ENCODE measurements at places on chromosomes 1 and 21.

GRCh38 chr21:45135868-45136267 is 61.5 kb downstream of the ADARB1 start:
- DNase-seq: no peak

DNA sequence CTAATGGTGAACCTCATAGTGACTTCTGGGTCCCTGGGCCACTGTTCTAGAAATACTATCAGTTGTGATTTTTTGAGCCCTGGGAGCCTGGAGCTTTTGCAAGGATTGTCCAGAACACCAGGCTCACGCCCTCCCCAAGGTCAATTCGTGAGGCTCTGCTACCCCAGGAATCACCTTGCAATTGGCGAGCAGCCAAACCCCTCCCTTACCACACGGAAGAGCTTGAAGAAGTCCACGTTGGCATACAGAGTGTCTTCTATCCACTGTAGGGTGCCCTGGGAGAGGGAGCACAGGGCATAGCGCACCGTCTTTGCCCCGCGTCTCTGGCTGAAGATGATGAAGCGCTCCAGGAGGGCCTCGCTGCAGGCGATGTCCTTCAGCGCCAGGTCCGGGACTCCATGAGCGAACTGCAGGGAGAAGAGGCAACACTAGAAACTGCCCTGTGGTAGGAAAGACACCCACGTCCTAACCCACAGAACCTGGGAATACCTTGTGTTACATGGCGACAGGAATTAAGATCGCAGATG is 22.3 kb downstream of the ABCA4 start:
- DNase-seq: no peak

DNA sequence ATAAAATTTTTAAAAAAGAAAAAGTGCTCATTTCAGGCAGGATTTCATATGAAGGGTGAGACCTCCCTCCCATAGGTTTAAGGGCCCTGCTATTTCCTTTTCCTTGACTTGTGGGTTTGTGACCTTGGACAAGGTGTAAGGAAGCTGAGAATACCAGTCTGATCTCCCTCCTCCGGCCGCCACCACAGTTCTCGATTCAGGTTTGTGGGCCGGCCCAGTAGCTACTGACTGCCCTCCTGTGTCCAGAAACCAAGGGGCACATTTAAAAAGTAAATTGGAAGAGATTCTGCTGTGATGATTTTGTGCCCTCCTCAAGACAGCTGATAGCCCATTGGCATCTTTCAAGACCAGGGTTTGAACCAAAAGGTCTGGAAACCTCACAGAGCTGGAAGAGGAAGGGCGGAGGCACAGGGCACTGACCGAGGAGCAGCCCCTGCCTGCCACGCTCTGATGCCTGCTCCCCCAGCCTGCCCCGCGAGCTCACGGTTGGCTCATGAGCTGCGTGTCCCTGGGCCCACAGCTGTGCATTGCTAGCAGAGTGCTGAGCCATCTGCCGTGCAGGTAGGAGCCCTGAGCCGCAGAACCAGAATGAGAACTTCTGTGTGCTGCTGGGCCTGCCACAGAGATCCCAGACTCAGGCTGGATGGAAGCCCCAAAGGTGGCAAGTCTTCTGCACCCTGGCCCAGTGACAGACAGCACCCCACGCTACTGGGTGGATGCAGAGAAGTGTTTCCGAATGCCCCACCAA is 348.7 kb downstream of the NPHP4 start:
- peak; percentile 21 for DNase-seq

GRCh38 chr1:178407655-178408054 is 89.1 kb downstream of the CLEC20A start:
- DNase-seq: no peak

GRCh38 chr1:245583081-245583480 is 428.3 kb downstream of the KIF26B start:
- DNase-seq: no peak

- DNase-seq: peak; percentile 56
These were observed 41.5 kb downstream of the MAN1C1 start for GRCh38 chr1:25657883-25658760.

- DNase-seq: no peak
These were observed 503.2 kb upstream of the CAMK1G start for GRCh38 chr1:209080170-209080781.

DNA sequence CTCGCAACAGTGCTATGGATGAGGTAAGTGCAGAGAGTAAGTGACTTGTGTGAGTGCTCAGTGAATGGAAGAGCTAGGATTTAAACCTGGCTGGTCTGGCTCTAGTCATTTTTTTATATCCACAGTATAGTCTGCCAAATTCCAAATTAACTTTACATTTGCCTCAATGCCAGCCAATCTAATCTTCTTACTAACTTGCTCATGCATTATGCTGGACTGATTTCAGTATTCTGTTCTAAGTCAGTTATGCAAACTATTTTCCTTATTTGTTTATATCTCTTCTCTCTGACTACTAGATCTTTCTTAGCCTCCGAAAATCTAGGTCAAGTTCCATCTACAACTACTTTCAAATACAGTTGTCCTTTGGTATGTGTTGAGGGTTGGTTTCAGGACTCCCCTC is 133.3 kb downstream of the XPR1 start:
- DNase-seq: no peak

DNA sequence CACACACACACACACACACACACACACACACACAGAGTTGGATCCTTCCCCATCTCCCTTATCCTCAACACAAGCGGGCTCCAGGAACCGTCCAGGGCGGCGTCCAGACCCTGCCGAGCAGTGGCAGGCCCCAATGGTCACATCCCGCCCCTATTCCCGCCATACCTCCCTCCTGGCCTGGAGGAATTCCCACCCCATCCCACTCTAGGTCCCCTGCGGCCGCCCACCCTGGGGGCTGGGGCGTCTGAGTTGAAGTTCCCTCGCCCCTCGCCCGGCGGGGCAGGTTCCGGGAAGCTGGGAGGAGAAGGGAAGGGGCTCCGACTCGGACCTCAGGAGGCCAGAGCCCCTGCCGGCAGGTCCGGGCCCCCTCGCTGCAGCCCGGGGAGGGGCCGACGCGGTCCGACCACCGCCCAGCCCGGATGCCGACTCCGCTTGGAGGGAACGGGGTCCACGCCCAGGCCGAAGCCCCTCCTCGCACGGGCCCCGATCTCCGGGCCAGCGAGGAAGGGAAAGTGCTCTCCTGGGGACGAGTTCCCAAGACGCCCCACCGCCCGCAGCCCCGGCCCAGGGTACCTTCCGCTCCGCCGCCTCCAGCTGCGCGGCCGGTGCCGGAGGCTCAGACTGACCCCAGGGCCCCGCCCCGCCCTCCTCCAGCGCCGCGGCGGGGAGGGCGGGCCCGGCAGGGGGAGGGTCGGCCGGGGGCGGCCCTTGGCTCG is at the start of gene RHOC:
Gene RHOC (minus strand): TSS at position 623 of the 716 bp plus-strand sequence. CDS start 3,328 bp downstream, outside the sequence.
- no peak for DNase-seq

GRCh38 chr1:248926401-248927182 is 20.6 kb downstream of the PGBD2 start:
- DNase-seq: no peak

- DNase-seq: no peak
These were observed 1.6 kb downstream of the P3H1 start for GRCh38 chr1:42765269-42765668.

- DNase-seq: no peak
These were observed 278.4 kb downstream of the PTPRC start for GRCh38 chr1:198917226-198917625.

DNA sequence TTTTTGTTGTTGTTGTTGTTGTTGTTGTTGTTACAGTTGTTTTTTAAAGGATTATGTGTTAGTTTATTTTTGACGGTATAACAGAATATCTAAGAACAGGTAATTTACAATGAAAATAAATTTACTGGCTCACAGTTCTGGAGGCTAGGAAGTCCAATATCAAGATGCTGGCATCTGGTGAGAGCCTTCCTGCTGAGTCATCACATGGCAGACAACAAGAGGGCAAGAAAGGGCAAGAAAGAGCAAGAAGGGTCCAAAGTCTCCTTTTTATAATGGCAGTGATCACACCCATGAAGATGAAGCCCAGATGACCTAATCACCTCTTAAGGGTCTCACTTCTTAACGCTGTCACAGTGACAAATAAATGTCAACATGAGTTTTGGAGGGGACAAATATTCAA is 142.1 kb downstream of the NEGR1 start:
- DNase-seq: no peak

GRCh38 chr1:153597206-153597605 is 15.7 kb downstream of the S100A16 start:
- DNase-seq: no peak

DNA sequence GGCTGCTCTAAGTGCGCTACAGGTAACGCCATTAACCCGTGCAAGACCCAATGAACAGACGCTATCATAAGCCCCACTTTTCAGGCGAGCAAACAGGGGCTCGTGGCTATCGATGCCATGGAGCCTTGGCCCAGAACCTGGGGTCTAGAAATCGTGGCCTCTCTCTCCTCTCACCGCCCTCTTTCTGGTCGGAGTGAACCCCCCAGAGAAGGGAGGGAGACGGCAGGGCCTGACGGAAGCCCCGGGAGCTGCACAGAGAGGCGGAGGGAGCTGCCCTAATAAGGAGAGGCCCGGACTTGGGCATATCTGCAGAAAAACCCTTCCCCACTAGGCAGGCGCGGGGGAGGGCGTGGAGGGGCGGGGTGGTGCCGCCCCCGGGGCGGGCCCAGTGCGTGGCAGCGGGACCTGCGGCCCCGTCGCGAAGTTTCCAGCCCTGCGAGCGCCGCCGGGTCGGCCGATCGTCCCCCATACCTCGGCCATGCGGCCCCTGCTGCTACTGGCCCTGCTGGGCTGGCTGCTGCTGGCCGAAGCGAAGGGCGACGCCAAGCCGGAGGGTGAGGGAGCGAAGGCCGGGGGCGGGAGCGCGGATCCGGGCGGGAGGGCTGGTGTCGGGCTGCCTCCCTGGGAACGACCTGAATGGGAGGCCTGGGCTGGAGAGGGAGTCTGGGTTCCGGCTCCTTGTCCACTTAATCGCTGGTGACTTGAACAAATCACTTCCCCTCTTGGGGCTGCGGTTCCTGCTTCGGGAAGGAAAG is at the start of gene PLOD1:
Gene PLOD1 (plus strand): TSS at position 416 of the 755 bp plus-strand sequence. CDS start 63 bp downstream, at position 479.
- peak; percentile 96 for DNase-seq
